Ascending aorta (tissue), 2 donors: ENCODE measurements at places on chromosomes 6 and 20.

DNA sequence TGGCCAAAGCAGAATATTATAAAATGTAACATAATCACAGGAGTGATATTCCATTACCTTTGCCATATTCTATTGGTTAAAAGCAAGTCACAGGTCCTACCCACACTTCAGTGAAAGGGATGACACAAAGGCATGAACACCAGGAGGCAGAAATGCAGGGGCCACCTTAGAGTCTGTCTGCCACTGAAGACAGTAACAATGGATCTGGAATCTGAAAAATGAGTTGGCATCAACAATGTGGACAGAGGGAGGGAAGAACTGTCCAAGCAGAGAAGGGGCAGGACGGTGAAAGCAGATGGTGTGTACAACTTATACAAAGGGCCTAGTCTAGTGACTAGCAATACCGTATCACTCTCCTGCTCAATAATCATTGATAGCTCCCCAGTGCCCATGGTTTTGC, 6.6 kb upstream of the LPIN3 start:
- H3K27me3 ChIP-seq, result no peaks in the 10 kb centered on the region
- no peak overlapping the region for H3K4me3 ChIP-seq
- H3K4me1 ChIP-seq, result peaks cover 6% of the 10 kb centered on the region
- DNase-seq, result no peak
- H3K27ac ChIP-seq, result no peak overlapping the region
- H3K36me3 ChIP-seq, result no peaks in the 10 kb centered on the region

- H3K27ac ChIP-seq, result peak overlapping the region; percentile 80
- H3K4me3 ChIP-seq, result peak overlapping the region; percentile 41
- H3K27me3 ChIP-seq, result no peaks in the 10 kb centered on the region
- H3K36me3 ChIP-seq, result no peaks in the 10 kb centered on the region
- DNase-seq, result no peak
- H3K4me1 ChIP-seq, result no peaks in the 10 kb centered on the region
Observed at GRCh38 chr6:71496018-71496721, 207.6 kb downstream of the OGFRL1 start.

DNA sequence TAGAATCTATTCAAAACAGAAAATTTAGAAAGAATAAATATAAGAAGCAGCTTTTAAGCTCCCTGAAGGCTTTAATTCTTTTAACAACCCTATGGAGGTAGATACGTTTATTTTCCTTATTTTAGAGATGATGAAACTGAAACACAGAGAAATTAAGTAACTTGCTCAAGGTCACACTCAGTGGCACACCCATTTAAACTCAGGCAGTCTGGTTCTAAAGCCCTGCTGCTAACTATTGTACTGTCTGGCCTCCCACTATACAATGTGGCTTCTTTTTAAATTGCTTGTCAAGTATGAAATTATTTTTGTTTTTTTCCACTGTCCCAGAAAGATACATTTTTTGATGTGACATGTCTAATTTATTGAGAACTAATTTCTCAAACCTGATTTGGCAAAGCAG, 55.7 kb downstream of the FAM217A start:
- H3K36me3 ChIP-seq, result no peaks in the 10 kb centered on the region
- H3K27ac ChIP-seq, result peak overlapping the region; percentile 99
- DNase-seq, result no peak
- H3K4me3 ChIP-seq, result no peak overlapping the region
- no peaks in the 10 kb centered on the region for H3K27me3 ChIP-seq

GRCh38 chr6:169224716-169225115, 28.9 kb downstream of the THBS2 start:
- peak overlapping the region; percentile 66 for H3K27ac ChIP-seq
- H3K4me3 ChIP-seq, result no peak overlapping the region
- no peaks in the 10 kb centered on the region for H3K4me1 ChIP-seq

DNA sequence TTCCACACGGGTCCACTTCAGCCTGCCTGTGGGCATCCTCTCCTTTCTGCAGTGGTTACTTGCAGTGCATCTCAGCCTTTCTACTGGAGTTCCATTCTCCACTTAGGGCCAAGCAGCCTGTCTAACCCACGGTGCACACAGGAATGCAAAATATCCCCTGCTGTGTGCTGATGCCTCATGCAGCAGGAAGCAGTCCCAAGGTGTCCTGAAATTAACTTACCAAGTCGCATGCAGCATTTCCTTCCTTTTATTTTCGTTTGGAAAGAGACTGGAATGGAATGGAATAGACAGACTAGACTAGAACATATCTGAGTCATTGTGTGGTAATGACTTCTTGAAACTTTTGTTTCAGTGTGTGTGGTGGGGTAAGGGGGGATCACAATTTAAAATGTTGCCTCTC, 25.9 kb upstream of the FOXQ1 start:
- no peaks in the 10 kb centered on the region for H3K27me3 ChIP-seq
- no peak overlapping the region for H3K27ac ChIP-seq
- DNase-seq, result no peak
